Stimulated activated CD8-positive, alpha-beta memory T cell treated with anti-CD3 and anti-CD28 coated beads, Interleukin-7, amount 100 ng/mL, for 1 hour (primary cell): ENCODE measurements at places on chromosomes 11 and 22.

- no peak for DNase-seq
These were observed 2.8 kb downstream of the APOL6 start for GRCh38 chr22:35651085-35651484.

GRCh38 chr11:111691176-111691575 lies 75.0 kb downstream of the PPP2R1B start:
- DNase-seq: no peak

- no peak for DNase-seq
These were observed 705.4 kb upstream of the TENM4 start for GRCh38 chr11:80146232-80146631.

DNA sequence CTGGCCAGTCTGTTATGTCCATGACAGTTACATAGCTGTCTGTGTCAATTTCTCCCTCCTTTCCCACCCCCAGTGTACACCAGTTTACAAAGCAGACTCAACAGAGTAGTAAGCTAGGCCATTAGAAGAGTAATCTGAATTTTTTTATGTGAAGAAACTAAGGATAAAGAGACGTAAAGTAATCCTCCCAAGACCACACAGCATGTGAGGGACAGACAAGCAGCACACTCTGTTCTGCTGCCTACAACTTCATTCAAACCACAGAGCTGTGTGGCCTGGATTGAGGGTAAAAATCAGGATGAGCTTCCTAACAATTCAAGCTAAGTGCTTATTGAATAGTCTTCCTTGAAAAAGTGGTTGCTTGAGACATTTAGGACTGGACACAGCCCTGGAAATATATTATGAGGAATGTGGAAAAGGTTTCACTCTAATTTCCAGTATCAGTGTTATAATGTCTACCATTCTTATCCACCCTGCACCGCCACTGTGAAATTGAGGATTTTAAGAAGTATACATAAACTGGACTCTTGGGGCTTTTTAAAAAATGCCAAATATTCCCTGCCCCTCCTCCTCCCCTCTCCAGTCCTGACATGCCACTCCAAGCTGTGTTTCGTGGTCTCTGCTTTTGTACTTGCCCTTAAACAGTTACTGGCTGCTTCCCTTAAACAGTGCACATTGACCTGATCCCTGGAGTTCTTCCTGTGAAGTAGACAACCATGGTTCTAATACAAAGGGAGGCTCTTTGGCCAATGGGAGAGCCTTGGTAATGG lies 40.9 kb downstream of the EXT2 start:
- DNase-seq: no peak

DNA sequence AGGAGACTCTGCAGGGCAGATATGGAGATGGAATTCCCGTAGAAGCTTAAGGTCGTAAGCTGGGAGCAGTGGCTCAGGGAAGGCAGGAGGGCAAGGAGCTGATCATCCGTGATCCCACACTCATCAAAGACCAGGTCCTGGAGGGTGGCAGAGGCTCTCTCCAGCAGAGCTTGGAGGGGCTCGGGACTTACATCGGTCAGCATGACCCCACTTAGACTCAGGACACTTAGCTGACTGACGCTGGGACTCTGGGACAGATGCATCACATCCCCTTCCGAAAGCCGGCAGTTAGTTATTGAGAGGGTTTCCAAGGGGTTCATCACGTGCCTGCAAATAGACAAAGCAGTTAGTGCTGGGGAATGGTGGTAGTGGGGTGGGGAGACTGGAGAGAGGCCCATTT lies 10.7 kb downstream of the PRAME start:
- no peak for DNase-seq

- no peak for DNase-seq
These were observed 8.9 kb upstream of the OR2D3 start for GRCh38 chr11:6911948-6912347.

DNA sequence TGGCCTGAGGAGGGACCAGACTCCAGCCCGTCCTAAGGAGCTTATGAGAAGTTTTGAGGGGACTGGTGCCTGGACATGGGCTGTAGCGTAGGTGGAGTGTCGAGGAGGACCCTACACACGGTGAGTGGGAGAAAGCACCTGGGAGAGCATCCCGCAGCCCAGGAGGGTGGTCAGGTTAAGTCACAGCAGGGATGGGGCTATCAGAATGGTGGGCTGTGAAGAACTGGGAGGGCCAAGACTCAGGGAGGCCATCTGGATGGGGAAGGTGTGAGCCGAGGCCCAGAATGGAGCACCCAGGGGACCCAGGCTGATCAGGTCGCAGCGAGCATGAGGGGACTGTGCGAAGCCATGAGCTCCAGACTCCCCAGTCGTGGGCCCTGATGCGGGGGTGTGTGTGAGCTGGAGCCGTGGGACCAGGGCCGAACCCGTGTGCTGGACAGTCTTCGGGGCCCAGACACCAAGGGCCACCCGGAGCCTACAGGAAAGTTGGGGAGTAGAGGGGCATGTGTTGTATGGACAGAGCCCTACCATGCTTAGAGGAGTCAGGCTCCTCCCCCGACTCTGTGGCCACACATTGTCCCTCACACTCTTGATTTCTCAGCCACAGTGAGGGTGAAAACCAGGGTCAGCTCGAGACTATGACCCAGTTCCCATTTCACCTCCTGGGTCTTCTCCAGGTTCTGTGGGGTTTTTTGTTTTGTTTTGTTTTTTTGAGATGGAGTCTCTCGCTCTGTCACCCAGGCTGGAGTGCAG lies 54.3 kb downstream of the BCR start:
- no peak for DNase-seq

- no peak for DNase-seq
These were observed 4.8 kb upstream of the NF2 start for GRCh38 chr22:29598684-29599020.

DNA sequence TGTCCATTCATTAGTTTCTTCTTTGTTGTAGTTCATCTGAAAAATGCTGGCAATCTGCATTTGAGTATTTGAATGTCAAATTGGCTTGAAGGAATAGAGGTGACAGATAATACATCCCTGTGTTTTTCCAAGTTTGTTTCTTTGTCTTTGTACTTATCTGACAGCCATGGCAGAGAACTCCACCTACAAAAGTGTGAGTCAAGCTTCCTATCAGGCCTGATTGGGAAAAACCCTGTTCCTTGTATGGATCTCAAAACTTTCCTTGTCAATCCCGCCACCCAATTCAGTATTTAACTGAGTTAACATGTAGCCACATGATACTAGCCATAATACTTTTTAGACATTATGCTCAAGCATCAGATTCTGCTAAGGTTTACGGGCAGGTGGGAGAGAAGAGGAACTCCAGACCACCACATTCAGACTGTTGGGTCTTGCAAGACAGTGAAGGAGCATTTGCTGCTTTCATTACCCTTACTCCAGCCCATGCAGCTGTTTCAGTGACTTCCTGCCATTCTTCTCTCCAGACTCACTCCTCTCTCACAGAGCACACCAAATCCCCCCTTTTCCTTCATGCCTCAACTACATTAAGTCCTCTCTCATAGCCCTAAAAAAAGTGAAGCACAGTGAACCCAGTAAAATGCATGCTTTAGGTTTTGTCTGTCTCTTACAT lies 65.9 kb downstream of the BLID start:
- no peak for DNase-seq

GRCh38 chr11:83088965-83089364 lies 17.3 kb upstream of the RAB30 start:
- DNase-seq: no peak

DNA sequence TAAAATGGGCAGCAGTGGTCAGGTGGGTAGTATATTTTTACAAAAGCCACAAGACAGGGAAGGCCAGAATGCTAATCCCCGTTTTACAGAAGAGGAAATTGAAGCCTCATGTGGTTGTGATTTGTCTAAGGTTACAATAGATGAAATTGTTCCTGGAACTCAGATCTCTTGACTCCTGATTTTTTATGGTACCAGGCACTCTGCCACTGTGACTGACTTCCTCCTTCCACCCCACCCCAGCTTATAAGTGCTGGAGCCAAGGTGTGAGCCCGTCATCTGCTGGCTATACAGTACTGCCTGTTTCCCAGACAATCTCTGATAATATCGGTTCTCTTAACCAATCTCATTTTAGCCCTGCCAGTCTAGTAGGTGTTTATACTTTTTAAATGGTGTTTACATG lies 1.9 kb downstream of the SLC5A1 start:
- DNase-seq: no peak

DNA sequence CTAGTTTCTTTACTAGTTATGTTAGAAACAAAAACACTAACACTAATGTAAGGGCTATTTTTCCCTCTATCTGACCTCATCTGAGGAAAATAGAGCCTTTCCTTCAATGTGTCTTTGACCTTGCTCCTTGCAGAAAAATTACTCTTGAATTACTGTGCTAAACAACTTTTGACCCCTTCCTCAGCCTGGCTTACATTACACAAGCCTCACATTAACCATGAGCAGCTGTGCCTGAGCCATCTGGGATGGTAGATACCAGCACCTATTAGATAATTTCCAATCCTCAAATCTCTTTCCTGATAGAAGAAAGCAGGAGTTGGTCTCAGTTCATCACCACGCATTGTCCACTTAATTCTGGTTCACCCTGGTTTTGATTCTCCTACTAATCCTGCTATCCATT lies 134.4 kb upstream of the NCAM1 start:
- DNase-seq: no peak

DNA sequence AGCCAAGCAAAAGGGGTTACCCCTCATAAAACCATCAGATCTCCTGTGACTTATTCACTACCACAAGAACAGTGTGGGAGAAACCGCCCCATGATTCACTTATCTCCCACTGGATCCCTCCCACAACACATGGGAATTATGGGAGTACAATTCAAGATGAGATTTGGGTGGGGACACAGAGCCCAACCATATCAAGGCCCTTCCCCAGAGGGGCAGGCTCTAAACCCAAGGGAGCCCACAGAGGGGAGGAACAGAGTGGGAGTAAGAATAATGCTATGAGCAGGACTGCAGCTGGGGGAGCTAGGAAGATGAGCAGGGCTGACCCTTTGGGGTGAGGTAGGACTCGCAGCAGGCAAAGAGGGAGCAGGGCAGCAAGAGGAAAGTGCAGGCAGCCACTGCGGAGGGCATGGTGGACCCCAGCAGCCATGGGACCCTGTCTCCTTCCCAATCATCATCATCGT lies 59.3 kb downstream of the CD82 start:
- DNase-seq: no peak

DNA sequence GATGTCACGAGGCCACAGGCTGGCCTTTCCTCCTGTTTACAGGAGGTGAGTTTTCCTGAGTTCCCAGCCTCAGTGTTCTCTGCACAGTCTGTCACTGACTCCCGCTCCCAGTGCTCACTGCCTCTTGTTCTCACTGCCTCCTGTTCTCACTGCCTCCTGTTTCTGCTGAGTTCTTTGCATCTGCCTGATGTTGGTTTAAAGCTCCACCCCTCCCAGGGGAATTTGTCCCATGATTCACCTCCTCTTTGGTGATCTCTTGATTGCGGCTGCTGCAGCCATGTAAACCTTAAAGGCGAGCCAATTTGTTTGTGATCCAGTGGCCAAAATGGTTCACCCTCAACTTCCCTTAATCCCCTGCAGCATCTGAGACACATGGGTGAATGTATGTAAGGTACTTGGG lies 6.0 kb upstream of the TUBA8 start:
- DNase-seq: no peak

GRCh38 chr22:23193196-23193827 lies 13.0 kb downstream of the BCR start:
- no peak for DNase-seq

- DNase-seq: no peak
These were observed 884.7 kb downstream of the BRD1 start for GRCh38 chr22:48942698-48943566.
